ENCODE measurements at places on chromosomes 13 and 19. TPM values are rescaled to one million over a fixed set of nuclear protein-coding genes. Genes with fewer than 3 reads are reported as not detected.

DNA sequence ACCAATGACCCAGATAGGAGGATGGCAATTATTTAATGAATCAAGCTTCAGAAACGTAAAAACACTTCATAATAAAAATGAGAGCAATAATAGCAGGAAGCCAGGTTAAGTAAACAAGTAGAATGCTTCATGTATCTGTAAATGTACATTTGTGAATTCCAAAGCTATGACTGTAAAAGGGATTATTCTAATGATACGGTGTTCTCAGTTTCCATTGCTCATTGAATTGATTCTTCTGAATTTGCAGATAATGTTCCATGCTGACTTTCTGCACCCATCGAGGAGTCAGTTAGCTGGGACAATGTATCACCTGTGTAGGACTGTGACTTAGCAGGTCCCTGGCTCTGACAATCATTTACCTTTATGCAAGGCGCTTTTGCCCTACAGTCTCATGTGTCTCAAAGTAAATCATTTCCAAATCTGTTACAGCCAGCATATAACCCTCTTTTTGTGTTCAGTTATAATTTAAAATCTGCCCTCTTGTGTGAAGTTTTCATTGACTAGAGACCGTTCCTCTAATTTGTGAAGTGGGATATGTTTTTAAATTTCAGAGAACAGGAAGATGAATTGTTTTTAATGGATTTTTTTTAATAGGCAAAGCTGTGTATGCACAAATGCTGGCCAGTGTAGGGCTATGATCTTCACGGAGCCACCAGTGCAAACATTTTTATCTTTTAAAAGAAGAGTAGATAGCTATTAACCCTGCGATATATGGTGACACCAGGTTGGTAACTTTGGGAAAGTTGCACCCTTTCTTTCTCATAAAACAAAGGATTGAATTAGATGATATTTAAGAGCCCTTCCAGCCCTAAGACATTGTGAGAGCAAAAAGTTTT is 267.1 kb downstream of the KLF5 start:
- DNase-seq, result peak; percentile 23

Gene ZNF430
- 6.3 TPM for total RNA-seq

Gene LILRB1
- not detected for total RNA-seq

DNA sequence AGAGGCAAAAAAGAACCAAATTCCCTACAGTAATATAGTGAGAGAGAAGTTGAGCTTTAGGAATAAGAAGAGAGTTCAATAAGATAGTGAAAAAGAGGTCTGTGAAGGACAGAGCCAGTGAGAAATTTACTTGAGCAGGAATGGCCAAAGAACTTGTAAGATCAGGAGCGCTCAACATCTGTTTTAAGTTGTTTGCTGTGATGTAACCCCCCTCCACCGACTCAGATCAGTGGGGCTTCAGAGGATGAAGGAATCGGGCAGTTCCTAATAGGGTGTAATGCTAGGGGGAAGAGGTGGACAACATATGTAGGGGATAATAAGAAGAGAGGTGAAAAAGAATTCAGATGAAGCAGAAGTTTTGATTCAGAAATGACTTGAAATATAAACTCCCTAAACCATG is 85.3 kb upstream of the FNDC3A start:
- no peak for DNase-seq

Gene PRR12
- total RNA-seq, result 24.3 TPM

- no peak for DNase-seq
Measured at GRCh38 chr19:51699170-51699569, 6.0 kb downstream of the SPACA6 start.

DNA sequence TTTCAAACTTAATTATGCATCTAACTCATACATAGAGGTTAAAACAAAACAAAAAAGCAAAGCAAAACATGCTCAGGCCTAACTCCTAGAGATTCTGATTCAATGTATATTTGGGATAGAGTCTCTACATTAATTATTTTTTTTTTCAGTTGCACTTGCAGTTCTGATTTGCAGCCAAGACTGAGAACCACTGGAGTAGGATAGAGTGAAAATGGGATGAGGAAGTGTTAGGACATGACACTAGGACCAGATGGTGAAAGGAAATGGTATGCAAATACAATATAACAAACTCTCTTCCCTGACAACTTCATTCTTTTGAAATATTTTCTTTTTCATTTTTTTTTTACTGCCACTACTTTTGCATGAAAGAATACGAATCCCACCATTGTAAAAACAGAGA is 1.8 kb downstream of the CCDC122 start:
- DNase-seq, result no peak

DNA sequence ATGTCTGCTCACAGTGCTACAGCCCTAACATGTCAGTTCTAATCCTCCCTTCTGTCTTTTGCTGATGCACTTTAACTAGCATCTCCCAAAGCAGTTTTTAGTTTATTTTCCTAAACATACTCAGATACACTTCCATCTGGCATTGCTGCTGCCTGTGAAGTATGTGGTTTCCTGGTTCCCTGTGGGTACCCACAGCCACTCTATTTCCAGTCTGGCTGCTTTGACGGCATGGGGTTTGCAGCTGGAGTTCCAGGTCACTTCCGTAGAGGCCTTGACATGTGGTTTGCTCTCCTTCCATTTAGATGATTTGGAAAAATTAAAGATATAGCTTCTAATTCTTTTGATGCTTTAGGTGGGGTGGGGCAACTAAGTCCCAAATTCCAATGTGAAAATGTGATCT is 375.5 kb downstream of the PCDH20 start:
- DNase-seq, result no peak

Gene ZNF431
- total RNA-seq, result 5.8 TPM

DNA sequence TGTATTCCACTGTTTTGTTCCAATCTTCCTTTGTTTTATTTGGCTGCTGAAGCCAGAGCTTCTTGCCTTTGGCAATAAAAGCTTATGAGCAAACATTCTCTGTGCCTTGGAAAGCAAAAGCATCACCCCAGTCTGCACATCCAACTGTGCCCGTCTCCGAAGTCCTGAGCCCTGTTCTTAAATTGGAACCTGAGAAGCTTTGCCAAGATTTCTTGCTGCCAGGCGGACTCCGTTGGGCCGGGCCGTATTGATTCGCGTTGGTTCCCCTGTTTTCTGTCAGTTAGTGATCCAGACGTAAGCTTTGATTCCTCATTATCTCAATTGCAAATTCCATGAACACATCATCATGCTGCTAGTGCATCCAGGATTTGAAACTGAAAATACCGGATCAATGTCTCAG is 793.0 kb downstream of the OLFM4 start:
- DNase-seq, result no peak

GRCh38 chr13:112245179-112245724 is 130.9 kb upstream of the SPACA7 start:
- no peak for DNase-seq

Gene GARIN5A
- total RNA-seq, result 0.47 TPM

DNA sequence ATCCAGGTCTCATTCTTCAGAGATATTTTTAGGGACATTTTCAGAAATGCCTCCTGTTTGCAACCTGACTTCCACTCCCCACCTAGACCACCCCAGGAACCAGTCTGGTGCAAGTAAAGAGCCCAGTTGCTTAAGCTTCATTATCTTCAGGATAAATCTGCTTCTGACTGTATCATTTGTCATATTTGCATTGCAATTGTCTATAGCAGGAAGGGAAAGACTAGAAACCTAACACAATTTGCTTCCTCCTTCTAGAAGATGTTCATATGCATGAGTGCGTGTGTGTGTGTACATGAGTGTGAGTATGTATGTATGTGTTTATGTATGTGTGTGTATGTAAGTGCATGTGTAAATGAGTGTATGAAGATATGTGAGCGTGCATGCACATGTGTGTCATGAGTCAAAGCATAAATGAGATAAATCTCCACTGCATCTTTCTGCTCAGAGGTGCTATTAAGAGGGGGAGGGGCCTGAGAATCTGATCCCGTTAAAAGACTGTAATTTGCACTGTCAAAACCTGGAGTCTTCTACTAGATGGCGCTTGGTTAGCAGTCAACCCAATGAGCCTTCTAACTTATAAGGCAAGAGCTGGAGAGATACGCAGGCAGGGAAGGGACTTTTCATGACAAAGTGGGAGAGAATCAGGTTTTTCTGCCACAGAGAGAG is 178.8 kb upstream of the KL start:
- no peak for DNase-seq
